ENCODE measurements at places on chromosomes 2 and 18.

- DNase-seq, result no peak
Measured at GRCh38 chr2:32768387-32769174, 140.7 kb downstream of the TTC27 start.

GRCh38 chr2:197080578-197081216, 154.2 kb upstream of the PGAP1 start:
- DNase-seq, result no peak

DNA sequence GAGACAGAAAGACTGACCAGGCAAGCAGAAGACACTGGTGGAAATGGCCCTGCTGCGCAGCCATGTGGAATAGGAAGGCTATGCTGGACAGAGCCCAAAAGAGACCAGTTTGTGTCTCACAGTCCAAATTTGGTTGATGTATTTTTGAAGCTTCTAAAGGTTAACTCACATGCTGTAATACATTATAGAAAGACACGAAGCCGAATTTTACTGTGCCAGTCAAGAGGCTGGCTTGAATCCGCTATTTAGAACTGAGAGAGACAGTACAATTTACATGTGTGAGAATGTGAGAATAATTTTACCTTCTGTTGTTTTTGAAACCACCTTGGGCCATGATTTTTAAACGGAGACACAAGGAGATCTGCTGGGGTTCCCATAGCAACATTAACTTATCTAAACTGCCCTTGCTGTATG, 113.6 kb downstream of the METTL8 start:
- DNase-seq, result no peak

DNA sequence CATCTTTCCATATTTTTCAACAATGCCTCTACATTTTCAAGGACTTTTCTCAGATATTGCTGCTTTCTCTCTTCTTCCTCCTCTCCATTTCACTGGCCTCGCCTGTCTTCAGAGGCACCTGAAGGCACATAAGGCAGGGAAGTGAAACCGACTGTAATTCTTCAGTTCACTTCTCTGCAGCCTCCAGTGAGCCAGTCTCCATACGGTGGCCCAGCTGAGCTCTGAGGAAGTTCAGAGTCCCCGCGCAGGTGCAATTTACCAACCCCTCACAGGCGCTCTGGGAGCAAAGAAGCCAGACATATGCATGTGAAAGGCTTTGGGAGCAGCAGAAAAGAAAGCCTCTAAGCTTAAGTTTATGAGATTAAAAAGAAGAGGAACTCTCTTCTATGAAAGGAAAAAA, 12.4 kb downstream of the KLHL14 start:
- DNase-seq, result no peak

GRCh38 chr18:54734059-54734458, 94.2 kb upstream of the RAB27B start:
- DNase-seq, result no peak
